Lung (tissue), 17 donors: ENCODE measurements at places on chromosomes 12 and 14. TPM values are rescaled to one million over a fixed set of nuclear protein-coding genes. Genes with fewer than 3 reads are reported as not detected.

Gene IFI27
- total RNA-seq = 94.1 TPM

Gene KRT73
- total RNA-seq = not detected

DNA sequence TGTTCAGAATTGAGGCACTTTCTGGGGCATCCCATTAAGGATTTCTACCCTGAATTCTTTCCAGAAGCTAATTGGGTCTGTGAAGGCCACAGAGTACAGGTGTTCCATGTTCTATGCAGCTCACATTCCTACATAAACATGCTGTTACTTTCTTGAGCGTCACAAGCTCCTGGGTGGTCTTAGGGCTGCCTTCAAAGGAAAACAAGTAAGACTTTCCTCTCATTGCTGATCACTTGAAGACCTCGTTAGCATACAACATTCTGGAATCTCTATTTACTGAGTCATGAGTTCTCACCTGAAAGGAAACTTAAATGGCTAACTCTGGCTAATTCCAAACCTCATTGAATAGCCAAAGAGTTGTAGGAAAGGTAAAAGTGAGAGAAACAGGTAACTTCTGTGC, 63.0 kb upstream of the HMGA2 start:
- peak; percentile 67 for DNase-seq

- peak; percentile 41 for DNase-seq
These were observed 27.4 kb upstream of the SMUG1 start for GRCh38 chr12:54215989-54216796.

DNA sequence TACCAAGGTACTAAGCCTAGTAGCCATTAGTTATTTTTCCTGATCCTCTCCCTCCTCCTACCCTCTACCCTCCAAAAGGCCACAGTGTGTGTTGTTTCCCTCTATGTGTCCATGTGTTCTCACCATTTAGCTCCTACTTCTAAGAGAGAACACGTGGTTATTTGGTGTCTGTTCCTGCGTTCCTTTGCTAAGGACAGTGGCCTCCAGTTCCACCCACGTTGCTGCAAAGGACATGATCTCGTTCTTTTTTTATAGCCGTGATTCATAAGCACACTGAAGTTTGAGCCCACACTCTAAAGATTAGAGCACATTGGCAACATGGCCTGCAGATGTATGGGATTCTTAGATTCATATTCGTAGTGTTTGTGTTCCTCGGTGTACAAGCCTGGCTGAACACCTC, 8.1 kb upstream of the STX2 start:
- no peak for DNase-seq

Gene C12orf50
- 0.06 TPM for total RNA-seq

GRCh38 chr12:91667694-91668093, 478.0 kb downstream of the BTG1 start:
- DNase-seq = no peak

Gene SLC6A15
- total RNA-seq = 0.34 TPM

- peak; percentile 69 for DNase-seq
These were observed at the start of gene TMEM179 for GRCh38 chr14:104604458-104605449. Gene TMEM179, minus strand, starts transcription at chr14:104604772. Its CDS starts 31 bp downstream, at chr14:104604741.

DNA sequence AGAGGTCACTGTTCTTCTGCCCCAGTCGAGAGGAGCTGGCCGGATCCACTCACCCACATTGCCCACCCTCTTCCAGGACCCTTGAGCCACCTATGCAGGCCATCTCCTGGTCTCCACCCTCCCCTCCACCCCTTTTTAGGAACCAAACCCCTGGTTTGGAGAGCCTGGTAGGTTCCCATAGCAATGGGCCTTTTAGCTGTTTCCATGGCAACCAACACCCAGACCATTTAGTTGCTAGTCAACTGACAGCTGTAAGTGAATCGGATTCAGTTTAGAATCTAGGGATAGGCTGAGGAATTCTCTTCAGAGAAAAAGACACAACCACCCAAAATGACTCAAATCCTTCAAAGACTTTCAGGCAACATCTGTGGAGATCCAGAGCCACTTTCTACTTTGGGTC, 16.5 kb downstream of the NPC2 start:
- no peak for DNase-seq

DNA sequence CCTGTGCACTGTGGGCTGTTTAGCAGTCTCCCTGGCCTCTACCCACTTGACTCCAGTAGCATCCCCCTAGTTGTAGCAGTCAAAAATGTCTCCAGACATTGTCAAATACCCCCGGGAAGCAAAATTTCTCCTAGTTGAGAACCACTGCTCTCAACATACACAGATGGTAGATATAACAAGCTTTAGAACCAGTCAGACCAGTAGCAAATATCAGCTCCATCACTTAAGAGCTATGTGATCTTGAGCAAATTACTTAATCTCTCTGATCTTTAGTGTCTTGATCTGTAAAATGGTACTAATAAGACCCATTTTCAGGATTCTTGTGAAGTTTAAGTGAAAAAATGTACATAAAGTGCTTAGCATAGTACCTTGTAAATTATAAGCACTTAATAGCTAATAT, 96.2 kb downstream of the DUSP6 start:
- DNase-seq = no peak

DNA sequence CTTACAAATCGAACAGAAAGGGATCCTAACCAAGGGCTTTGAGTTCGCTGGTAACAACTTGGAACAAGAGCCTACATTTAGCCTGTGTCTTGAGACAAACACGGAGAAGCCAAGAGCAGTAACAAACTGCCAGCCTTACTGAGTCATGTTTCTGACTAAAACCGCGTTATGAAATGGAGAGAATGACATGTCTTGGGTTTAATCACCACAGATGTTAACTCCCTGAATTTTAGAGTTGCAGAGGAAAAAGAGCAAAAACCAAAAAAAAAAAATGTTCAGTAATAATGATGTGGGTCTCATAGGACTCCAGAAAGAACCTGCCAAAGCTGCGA, 1.0 kb downstream of the BLTP3B start:
- no peak for DNase-seq

GRCh38 chr12:12839873-12840579, 26.9 kb downstream of the DDX47 start:
- DNase-seq = no peak
